ENCODE measurements at places on chromosomes 6 and 20. TPM values are rescaled to one million over a fixed set of nuclear protein-coding genes. Genes with fewer than 3 reads are reported as not detected.

The EPPIN gene
- not detected for total RNA-seq

The KCNK5 gene
- not detected for total RNA-seq

The DLK2 gene
- 0.66 TPM for total RNA-seq

The CDH22 gene
- not detected for total RNA-seq

The ASIP gene
- not detected for total RNA-seq

The SLC22A2 gene
- not detected for total RNA-seq
